ENCODE measurements at places on chromosomes 5 and 9. TPM values are rescaled to one million over a fixed set of nuclear protein-coding genes. Genes with fewer than 3 reads are reported as not detected.
A peak's percentile ranks its signal among the peaks of the same experiment; 100 is the strongest.

DNA sequence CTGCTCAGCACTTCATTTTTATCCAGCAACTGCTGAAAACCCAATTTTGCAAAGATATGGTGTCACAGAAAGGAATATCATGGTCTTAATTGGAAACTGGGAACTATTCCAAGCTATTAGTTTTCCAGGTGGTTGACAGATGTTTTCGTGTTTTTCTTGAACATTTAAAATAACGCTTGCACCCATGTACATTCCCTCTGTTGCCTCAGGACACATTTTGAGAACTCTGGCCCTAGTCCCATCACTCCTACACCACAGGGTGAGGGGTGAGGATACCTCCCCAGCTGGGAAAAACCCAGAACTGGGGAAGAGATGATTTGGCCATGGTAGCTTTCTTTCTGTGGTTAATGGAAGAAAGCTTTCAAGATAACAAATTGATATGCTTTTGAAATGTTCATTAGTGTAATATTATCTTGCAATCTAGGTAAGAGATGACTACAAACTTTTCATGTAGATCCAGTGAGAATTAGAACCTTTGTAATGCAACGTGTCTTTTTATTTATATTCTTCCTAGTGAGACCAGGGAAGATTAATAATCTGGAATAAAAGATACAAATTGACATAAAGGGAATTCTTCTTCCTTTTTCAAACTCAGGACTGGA is 627.0 kb downstream of the RAB3C start:
- no peak overlapping the region for H3K4me3 ChIP-seq
- no peak overlapping the region for H3K27ac ChIP-seq
- H3K27me3 ChIP-seq = no peaks in the 10 kb centered on the region

DNA sequence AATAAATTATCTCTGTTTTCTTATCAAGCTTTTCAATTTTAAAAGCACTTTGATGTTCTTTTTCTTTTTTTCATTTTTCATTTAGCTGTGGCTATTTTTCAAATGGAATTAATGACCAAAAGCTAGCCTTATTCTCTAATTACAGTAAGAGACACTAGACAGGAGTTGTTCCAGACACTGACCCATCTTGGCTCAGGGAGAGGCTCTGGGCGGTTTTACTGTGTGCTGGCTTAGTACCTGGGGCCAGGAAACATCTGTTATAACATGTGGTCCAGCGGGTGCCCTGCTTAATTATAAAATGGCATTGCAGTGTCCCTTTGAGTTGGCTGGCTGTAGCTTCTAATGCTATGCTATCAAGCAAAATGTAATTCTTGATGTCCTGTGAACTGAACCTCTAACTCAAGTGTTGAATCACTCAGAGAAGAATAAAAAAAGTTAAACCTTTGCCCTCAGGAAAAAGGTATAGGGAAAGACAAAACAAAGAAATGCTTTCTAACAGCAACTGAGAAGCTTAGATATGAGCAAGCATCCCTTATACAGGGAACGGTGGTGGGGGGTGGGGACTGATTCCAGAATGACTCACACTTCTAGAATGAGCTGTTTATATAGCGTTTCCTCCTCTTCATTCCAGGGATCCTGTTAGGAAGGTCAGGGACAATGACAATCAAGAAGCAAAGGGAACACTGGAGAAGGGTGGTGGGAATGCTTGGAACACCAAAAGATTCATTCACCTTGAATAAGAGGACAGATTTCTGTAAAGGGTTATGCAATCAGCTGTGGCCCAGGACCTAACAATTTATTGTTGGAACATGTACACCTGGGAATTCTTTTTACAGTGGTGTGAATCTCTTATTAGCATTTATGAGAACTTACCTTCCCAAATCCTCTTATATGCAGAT is 58.7 kb upstream of the NFIB start:
- no peaks in the 10 kb centered on the region for H3K4me1 ChIP-seq
- H3K27me3 ChIP-seq = no peaks in the 10 kb centered on the region
- no peaks in the 10 kb centered on the region for H3K36me3 ChIP-seq
- DNase-seq = no peak

GRCh38 chr5:63261695-63262094 is 683.1 kb downstream of the LRRC70 start:
- no peak overlapping the region for H3K4me3 ChIP-seq
- no peak overlapping the region for H3K27ac ChIP-seq
- H3K4me1 ChIP-seq = no peaks in the 10 kb centered on the region
- H3K27me3 ChIP-seq = no peaks in the 10 kb centered on the region

- DNase-seq = no peak
- no peaks in the 10 kb centered on the region for H3K36me3 ChIP-seq
- no peaks in the 10 kb centered on the region for H3K4me1 ChIP-seq
- no peak overlapping the region for H3K4me3 ChIP-seq
These were observed 140.1 kb downstream of the TMEM38B start for GRCh38 chr9:105834404-105834803.

DNA sequence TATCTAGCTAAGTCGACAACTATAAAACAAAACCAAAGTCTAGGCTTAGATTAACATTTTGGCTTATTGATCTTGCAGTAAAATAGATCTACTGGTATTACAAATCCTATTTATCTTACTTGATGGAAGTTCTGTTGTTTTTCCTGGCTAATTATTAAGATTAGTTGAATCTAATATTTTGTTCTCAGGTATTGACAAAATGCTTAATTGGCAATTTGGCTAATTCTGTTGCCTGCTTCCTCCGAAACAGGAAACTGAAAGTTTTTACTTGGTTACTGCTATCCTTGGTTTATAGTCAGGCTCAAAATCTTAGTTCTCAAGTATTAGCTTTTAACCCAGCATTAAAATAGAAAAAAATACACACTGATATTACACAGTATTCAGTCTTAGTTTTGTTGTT is 820.5 kb downstream of the NR2F1-AS1 start:
- H3K4me1 ChIP-seq = no peaks in the 10 kb centered on the region
- no peaks in the 10 kb centered on the region for H3K27me3 ChIP-seq
- DNase-seq = no peak
- no peak overlapping the region for H3K27ac ChIP-seq
- no peaks in the 10 kb centered on the region for H3K36me3 ChIP-seq

DNA sequence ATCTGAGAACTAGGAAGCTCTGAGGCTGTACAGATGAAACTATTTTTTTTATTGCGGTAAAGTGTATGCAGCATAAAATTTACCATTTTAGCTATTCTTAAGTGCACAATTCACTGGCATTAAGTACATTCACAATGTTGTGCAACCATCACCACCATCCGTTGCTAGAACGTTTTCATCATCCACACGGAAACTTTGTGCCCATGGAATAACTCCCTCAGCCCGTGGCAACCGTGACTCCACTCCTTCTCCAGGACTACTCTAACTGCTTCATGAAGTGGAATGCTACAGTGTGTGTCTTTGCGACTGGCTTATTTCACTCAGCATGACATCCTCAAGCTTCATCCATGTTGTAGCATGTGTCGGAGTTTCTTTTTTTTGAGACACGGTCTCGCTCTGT is 57.1 kb downstream of the COL23A1 start:
- H3K36me3 ChIP-seq = no peaks in the 10 kb centered on the region
- H3K27me3 ChIP-seq = no peaks in the 10 kb centered on the region
- DNase-seq = no peak
- H3K4me3 ChIP-seq = no peak overlapping the region
- no peak overlapping the region for H3K27ac ChIP-seq
- H3K4me1 ChIP-seq = no peaks in the 10 kb centered on the region

LOX gene
- 24.3 TPM for total RNA-seq

GRCh38 chr9:96442491-96442890 is 7.5 kb upstream of the HABP4 start:
- peaks cover under 1% of the 10 kb centered on the region for H3K27me3 ChIP-seq
- no peaks in the 10 kb centered on the region for H3K4me1 ChIP-seq
- no peak for DNase-seq
- H3K27ac ChIP-seq = no peak overlapping the region
- no peaks in the 10 kb centered on the region for H3K36me3 ChIP-seq

DNA sequence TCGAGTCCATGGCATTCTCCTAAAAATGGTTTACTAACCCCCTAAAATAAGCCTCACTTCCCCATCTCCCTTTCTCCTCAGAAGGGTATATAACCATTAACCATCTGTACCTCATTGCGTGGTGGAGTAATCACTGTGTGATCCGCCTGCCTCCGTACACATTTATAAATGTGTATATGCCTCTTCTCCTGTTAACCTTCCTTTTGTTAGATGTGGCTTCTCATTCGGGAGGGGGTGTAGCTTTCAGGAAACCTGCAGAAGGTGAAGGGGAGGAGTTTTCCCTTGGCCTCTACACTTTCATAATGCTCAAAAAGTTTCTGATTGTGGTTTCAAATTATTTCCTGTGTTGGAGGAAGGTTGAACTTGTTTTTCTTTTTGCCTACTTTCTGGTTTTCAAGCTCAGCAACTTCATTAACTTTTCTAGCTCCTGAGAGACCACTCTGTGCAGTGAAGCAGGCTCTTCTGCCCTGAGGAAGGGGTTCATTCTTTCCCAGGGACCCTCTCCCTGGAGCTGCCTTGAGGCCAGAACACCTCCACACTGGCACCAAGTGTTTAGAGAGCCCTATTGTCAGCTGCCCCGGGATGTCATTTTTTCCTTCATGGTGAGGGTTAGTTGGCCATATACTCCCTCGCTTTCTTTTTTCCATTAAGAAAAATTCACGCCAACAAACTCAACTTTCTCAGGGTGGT is 46.9 kb downstream of the RASGRF2 start:
- no peaks in the 10 kb centered on the region for H3K27me3 ChIP-seq
- H3K36me3 ChIP-seq = no peaks in the 10 kb centered on the region
- no peak for DNase-seq
- peak overlapping the region; percentile 22 for H3K27ac ChIP-seq
- no peaks in the 10 kb centered on the region for H3K4me1 ChIP-seq

SPATA31C1 gene
- total RNA-seq = not detected

DNAJC18 gene
- total RNA-seq = 3.8 TPM

DNA sequence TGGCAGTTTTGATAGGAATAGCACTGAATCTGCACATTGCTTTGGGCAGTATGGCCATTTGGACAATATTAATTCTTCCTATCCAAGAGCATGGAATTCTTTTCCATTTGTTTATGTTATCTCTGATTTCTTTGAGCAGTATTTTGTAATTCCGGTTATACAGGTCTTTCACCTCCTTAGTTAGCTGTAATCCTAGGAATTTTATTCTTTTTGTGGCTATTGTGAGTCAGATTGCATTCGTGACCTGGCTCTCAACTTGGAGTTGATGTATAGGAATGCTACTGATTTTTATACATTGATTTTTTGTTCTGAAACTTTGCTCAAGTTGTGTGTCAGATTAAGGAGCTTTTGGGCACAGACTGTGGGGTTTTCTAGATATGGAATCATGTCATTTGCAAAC is 24.0 kb downstream of the TMEM161B start:
- peaks cover 27% of the 10 kb centered on the region for H3K4me1 ChIP-seq
- no peaks in the 10 kb centered on the region for H3K36me3 ChIP-seq
- DNase-seq = no peak
- H3K27ac ChIP-seq = no peak overlapping the region
- H3K4me3 ChIP-seq = no peak overlapping the region

DNA sequence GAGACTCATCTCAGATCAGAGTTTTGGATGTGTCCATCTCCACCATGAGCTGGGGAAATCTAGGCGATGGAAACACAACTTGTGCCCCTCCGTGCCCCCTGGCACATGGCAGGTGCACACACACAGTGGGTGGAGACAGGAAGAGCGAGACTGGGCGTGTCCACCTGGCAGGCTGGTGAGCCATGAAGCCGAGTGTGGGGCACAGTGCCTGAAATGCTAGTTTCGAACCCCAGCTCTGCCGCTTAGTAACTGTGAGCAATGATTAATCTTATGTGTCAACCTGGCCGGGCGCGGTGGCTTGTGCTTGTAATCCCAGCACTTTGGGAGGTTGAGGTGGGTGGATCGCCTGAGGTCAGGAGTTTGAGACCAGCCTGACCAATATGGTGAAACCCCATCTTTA is 80.8 kb upstream of the RNU6ATAC start:
- no peak overlapping the region for H3K27ac ChIP-seq
- H3K4me3 ChIP-seq = no peak overlapping the region
- no peaks in the 10 kb centered on the region for H3K36me3 ChIP-seq
- H3K27me3 ChIP-seq = peaks cover 27% of the 10 kb centered on the region

- DNase-seq = no peak
- peak overlapping the region; percentile 98 for H3K27ac ChIP-seq
- H3K27me3 ChIP-seq = no peaks in the 10 kb centered on the region
- peaks cover 70% of the 10 kb centered on the region for H3K4me1 ChIP-seq
These were observed 1.8 kb downstream of the IL6ST start for GRCh38 chr5:55993013-55993412.

SHOC1 gene
- total RNA-seq = not detected

- DNase-seq = peak; percentile 32
- peaks cover 26% of the 10 kb centered on the region for H3K4me1 ChIP-seq
- peak overlapping the region; percentile 56 for H3K27ac ChIP-seq
These were observed 11.4 kb upstream of the GRIN1 start for GRCh38 chr9:137127301-137128157.

DNA sequence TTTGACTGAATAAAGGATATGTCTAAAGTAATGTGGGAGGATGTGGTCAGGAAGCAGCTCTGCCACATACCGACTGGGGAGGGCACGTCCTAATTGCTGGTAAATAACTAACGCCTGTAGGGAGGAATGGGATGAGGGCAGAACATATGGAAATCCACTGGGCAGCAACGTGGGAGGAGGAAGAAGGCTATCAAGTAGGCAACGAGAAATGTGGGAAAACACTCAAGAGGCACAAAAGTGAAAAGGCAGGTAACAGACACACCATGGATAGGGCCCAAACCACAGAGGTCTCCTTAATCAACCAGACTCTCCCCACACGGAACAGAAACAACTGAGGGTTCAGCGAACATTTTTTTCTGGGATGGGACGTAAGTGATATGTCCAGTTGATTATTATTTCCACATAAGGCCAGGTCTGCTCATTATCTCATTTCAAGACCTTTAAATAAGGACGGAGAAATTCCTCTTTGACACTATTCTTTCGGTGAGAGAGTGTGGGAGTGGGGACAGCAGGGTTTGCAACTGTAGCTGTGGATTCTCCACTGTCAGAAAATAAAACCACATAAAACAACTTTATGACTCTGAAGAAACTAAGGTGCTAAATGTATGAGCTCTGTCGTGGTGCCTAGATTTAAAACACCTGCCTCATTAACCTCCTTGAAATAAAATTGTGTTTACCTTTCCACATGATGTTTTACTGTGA is 17.0 kb downstream of the IARS1 start:
- H3K4me1 ChIP-seq = no peaks in the 10 kb centered on the region
- peaks cover 62% of the 10 kb centered on the region for H3K36me3 ChIP-seq
- H3K27me3 ChIP-seq = no peaks in the 10 kb centered on the region
- DNase-seq = no peak

- no peak overlapping the region for H3K27ac ChIP-seq
- H3K4me3 ChIP-seq = no peak overlapping the region
- no peak for DNase-seq
- H3K4me1 ChIP-seq = peaks cover 9% of the 10 kb centered on the region
These were observed 129.4 kb downstream of the EDIL3 start for GRCh38 chr5:84255315-84255714.

DNA sequence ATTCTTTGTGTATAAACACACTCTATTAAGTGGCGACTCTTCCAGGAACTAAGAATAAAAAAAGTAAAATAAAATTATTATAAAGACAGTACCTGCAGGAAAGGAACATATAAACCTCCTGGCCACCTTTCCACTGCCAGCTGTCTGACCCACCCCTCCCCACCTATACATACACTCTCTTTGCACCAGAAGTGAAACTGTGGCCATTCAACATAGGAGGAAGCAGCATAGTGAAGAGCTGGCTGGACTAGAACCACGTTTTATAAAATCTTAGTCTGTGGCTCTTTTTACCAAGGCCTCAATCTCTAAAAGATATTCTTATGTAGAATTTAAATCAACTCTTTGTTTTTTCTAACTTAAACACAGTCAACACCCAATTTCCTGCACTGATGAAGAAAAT is 289.6 kb downstream of the GABRB2 start:
- no peaks in the 10 kb centered on the region for H3K27me3 ChIP-seq
- H3K4me3 ChIP-seq = no peak overlapping the region
- no peaks in the 10 kb centered on the region for H3K4me1 ChIP-seq
- no peak overlapping the region for H3K27ac ChIP-seq
- no peaks in the 10 kb centered on the region for H3K36me3 ChIP-seq
- DNase-seq = no peak

Measured in transverse colon (tissue), 4 donors.